ENCODE measurements at places on chromosomes 11 and 22.

GRCh38 chr11:44571871-44572270, 6.4 kb downstream of the CD82 start:
- no peak for DNase-seq

- DNase-seq: peak; percentile 82
Observed at GRCh38 chr11:122781378-122782195, 56.7 kb upstream of the CRTAM start.

DNA sequence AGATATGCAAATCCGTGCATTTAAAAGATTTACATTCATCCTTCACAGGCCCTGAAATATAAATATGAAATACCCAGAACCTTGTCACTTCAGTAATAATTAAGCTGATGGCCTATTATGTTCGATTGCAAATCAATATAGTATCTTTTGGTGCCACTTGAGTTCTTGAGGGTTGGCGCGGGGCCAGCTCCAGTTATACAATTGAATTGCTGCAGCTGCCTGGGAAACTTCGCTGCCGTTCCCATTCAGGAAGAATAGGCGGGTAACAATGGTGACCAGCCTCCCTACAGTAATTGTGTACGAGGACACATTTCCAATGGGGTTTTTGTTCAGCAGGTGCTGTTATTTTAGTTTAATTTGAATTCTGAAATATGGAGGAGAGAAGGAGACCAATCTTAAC, 451.2 kb downstream of the INSC start:
- no peak for DNase-seq

- DNase-seq: no peak
Observed at GRCh38 chr11:97893612-97894011, 1127.1 kb upstream of the CNTN5 start.

DNA sequence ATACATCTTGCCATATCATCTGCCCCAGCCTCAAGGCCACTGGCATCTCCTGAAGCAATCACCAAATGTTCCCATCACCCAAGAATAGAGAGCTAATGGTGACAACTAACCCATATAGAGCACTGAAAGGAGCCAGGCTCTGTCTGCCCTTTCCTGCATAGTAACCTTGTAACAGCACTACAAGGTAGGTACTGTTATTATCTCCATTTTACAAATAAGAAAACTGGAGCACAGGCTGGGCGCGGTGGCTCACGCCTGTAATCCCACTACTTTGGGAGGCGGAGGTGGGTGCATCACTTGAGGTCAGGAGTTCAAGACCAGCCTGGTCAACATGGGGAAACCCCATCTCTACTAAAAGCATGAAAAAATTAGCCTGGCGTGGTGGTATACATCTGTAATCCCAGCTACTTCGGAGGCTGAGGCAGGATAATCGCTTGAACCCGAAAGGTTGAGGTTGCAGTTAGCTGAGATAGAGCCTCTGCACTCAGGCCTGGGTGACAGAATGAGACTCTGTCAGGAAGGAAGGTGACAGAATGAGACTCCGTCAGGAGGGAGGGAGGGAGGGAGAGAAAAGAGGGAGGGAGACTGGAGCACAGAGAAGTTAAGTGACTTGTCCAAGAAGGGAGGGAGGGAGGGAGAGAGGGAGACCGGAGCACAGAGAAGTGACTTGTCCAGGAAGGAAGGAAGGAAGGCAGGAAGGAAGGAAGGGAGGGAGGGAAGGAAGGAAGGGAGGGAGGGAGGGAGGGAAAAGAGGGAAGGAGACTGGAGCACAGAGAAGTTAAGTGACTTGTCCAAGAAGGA, 2.2 kb downstream of the SLC35F2 start:
- DNase-seq: no peak

DNA sequence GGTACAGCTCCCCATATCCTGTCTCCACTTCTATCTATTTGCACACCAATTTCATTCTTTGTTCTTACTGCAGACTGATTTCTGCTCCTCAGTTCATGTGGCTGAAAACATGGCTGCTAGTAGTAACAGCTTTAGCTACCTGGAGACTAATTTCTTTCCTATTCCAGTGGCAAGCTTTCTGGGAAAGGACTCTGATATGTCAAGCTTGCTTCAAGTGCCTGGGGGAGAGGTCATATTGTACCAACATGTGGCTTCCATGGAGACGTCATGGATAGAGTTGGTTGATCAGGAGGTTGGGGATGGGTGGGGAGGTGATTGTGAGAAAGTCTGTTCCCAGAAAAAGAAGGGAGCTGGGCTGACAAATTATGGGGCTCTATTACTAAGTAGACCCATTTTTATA, 44.9 kb downstream of the ADM start:
- DNase-seq: no peak

GRCh38 chr11:123775715-123776549, 21.6 kb upstream of the OR6X1 start:
- DNase-seq: no peak

DNA sequence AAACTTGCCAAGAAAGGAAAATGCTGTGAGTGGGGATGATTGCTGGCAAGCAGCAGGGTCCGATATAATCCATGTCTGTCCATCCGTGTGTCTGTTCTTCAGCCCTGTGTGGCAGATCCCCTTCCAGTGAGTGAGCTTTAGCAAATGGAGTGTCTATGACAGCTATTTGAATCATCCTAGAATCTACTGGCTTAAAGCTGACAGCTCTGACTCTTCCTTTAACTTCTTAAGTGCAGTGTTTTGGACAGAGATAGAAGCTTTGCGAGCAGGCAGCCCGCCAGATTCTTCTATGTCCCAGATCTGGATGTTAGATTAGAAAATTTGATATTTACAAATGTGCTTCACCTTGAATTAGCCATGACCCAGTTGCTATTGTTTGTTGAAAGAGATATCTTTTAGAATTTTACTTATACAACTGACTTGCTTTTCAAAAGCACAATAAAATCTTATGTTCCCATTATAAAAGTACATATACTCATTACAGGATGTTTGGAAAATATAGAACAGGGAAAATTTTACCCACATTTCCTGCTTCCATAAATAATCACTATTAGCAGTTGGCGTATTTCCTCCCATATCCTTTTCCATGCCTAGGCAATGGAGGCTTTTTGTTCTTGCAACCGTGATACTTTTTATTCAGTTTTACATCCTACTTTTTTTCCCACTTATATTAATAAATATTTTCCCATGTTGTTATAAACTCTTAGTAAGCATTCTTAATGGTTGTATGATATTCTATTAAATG, 124.5 kb downstream of the COMMD9 start:
- no peak for DNase-seq

GRCh38 chr11:125401746-125402145, 94.3 kb downstream of the FEZ1 start:
- DNase-seq: no peak

DNA sequence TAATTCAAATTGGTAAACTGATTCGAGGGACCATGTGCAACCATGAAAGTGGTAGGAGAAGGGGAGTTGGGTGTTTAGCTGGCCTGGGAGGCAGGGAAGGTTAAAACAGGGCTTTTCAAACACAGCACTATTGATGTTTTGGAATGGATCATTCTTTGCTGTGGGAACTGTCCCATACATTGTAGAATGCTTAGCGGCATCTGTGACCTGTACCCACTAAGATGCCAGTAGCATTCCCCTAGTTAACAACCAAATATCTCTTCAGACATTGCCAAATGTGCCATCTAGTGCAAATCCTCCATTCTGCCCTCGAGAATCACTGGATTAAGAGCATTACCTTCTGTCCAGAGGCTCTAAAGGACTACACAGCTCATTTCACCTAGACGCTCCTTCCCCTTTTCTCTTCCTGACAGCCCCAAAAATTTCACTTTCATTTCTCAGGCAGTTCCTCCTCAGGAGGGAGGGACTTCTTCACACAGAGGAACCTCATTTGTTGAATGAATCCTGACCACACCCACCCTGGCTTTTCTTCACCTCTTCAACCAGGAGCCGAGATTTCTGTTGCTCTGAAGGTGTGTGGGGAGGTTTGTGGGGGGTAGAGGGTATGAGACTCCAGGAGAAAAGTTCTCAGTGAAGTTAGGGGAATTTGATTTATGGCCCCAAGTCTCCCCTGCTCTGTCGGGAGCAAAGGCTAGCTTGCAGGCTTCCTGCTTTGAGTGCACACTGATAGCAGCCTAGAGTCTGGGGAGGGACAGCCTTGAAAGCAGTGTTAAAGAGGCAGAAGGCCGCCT, at the start of gene TRIM34:
TSS of gene TRIM34 (plus strand) at position 513 of the 791 bp plus-strand sequence. CDS start 7,331 bp downstream, outside the sequence.
- DNase-seq: peak; percentile 84

DNA sequence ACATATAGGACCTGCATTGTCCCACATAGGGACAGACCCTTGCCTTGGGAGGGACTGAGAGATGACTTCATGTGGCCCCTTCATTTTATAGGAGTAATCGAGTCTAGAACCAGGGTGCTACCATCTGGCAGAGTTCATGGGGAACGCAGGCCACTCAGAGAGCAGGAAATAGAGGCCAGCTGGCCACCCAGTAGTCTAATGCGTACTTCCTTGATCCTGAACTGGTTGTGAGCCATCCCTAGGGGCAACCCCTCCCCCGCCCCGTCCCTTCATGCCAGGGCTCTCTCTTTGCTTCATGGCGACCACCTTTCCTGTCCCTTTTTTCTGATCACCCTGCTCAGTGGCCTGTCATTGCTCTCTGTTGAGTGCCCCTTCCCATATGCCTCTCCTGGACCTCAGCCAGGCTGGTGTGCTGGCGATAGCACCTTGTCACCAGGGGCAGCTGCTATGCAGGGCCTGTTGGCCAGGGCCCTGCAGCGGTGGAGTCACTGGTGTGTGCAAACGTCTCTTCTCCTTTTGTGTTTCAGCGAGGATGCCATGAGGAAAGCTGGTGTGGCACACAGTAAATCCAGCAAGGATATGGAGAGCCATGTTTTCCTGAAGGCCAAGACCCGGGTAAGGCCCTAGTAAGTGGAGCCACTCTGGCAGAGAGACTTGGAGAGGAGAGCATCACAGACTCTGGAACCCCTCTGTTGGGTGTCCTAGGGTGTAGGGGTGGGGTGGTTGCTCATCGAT, 29.3 kb downstream of the MED15 start:
- DNase-seq: no peak

GRCh38 chr22:49229483-49230193, 598.0 kb downstream of the BRD1 start:
- DNase-seq: peak; percentile 32

DNA sequence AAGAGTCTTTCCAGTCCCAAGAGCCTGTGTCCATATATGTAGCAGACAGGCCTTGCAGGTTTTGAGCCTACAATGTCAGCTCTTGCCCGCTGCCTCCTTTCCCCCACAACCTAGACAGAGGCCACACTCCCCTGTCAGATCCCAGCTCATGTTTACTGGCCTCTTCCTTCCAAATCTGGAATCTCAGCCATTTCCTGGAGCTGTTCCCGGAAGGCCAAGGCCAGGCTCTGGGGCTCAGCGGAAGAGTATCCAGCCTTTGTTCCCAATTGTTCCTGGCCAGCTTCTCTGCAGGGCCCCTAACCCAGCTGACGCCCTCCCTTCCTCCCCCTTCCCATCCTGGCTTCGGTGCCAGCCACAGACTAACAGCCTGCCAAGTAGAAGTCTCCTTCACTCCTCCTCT, 1.0 kb upstream of the ROBO4 start:
- DNase-seq: no peak

GRCh38 chr11:108125096-108125495, 3.7 kb downstream of the ACAT1 start:
- no peak for DNase-seq

- DNase-seq: peak; percentile 76
Observed at GRCh38 chr11:2940147-2940920, 11.1 kb upstream of the PHLDA2 start.

GRCh38 chr22:41048791-41049717, 43.3 kb upstream of the EP300 start:
- DNase-seq: no peak

DNA sequence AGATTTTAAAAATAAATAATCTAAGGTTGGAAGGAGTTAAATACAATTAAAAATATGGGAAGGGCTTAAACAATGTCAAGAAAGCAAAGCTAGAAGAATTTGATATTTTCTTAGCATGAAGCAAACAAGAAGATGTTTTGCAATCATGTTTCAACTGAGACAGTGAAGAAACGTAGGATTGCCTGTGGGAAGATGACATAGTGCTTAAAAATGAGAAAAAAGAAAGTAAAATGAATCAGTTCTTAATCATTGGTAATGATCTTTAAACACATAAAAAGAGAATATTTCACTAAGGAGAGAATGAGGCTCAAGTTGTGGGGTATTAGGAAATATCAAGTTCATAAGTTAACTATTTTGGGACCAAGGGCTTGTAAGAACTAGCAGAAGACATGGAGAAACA, 855.0 kb downstream of the METTL15 start:
- DNase-seq: no peak

DNA sequence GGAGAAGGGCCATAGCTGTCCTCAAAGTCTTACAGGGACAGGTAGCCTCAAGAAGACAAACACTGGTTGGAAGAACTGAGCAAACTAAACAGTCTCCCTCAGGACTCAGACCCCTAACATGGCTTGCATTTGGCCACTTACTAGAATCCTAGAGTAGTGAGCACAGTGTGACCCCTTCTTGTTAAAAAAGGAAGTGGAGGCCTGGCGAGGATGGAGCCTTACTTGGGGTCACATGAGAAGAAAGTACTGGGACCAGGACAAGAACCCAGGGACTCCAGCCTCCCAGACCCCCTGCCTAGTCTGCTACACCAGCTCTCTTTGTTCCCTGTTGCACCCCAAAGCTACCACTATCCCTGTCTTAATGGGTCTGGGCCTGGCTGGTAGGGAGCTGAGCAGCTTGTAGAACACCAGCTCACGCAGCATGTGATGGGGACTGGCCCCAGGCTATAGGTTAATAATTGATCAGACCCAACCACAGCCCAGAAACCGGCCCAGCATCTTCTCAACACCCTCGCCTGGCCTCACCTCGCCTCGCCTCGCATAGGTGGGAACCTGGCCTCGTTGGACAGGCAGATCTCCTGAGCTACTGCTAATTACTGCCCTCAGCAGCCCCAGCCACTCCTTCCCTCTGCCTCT, 17.6 kb downstream of the DGAT2 start:
- no peak for DNase-seq

GRCh38 chr22:22705328-22706100, 61.1 kb downstream of the GGTLC2 start:
- DNase-seq: peak; percentile 21

Measured in activated CD8-positive, alpha-beta memory T cell treated with anti-CD3 and anti-CD28 coated beads, Interleukin-2, amount 10 ng/mL, durations not matched to agents 7 days and 5 days (primary cell).